ELF-1 (cell line): ENCODE measurements at places on chromosomes 5 and 9.

GRCh38 chr5:84518370-84518769, 133.7 kb upstream of the EDIL3 start:
- DNase-seq, result no peak

- no peak for DNase-seq
Observed at GRCh38 chr5:81825237-81825636, 74.3 kb upstream of the SSBP2 start.

DNA sequence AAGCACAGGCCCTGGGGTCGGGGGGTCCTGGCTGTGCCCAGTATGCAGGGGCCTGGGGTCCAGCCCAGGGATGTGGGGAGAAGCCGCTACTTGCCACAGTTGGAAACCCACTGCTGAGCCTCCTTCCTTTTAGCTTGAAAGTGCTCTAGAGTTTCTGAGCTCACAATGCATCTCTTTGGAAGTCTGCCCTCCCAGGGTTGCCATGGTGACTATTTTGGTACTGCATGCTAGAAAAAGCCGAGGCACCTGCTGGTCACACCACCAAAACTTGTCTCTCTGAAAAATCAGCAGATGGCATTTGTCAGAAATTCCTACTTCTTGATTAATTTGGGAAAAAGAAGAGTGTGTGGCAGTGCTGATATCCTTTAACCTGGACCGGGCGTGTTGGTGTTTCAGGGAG, 151.8 kb downstream of the SEC61B start:
- no peak for DNase-seq

GRCh38 chr5:125267636-125268248, 521.3 kb upstream of the ZNF608 start:
- DNase-seq, result no peak

- no peak for DNase-seq
Observed at GRCh38 chr5:6632324-6632887, 438 bp downstream of the NSUN2 start.
